ENCODE measurements at places on chromosomes 3 and 15.

DNA sequence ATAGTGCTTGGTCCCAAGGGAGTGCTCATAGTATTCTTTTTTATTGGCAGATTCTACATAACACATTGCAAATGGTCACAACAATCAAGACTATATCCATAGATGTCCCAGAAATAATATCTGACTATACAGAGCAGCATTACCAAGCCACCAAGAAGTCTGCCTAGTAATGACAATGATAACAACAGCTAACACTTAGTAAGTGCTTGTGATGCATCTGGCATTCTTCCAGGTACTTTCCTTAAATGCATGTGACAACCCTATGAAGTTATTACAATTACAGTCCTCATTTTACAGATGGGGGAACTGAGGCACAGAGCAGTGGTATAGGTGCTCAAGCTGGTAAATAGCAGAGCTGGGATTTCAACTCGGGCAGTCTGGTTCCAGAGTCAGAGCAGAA, 49.6 kb upstream of the ICE2 start:
- no peak for DNase-seq

DNA sequence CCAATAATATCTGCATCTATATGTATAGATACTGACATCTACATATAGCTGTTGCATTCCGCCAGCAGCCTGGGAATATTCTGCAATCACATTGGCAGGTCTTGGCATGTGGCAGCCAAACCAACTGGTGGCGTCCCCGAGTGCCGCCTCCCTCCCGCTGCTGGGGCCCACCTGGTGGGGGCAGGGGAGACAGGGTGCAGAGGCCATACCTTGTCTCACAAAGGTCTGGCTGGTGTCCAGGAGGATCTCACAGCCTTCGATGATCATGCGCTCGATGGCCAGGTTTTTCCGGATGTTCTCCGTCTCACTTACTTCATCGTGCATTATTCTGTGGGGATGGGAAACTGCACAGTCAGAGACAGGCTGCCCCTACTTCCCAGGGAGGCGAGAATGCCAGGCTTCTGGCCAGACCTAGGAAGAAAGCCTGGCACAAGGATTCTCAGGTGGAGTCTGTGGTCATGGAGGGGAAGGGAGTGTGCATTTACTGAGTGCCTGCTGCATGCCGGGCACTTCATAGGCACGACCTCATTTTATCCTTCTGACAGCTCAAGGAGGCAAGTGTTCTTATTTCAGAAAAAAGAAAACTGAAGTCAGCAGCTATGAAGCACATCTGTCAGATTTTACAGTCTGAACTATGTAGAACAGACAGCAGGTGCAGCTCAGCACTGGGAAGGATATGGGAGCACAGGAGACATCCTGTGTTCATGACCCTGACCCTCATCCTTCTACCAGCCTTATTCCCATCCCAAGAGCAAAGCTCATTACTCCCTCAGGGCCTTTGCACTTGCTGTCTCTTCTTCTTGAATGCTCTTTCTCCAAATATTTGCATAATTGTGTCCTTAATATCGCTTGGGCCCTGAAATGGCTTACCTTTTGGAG, 62.8 kb downstream of the RASGRF1 start:
- no peak for DNase-seq

DNA sequence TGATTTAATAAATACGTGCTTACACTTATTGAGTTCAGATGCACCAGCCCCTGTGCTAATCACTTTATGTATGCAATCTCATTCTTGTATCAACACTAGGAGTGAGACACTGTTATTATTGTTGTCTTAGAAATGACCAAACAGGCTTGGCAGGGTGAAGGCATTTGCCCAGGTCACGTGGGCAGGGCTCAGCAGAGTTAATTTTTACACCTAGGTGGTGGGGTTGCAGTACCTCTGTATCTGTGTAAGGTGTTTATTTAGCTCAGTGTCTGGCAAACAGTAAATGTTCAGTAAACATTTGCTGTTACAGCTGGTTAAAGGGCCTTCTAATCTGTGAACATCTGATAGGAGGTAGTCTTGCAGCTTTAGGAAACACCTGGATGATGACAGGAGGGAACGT, 200.0 kb downstream of the CACNA2D3 start:
- DNase-seq: no peak

- DNase-seq: no peak
Measured at GRCh38 chr15:101053261-101053660, 134.1 kb downstream of the LRRK1 start.

DNA sequence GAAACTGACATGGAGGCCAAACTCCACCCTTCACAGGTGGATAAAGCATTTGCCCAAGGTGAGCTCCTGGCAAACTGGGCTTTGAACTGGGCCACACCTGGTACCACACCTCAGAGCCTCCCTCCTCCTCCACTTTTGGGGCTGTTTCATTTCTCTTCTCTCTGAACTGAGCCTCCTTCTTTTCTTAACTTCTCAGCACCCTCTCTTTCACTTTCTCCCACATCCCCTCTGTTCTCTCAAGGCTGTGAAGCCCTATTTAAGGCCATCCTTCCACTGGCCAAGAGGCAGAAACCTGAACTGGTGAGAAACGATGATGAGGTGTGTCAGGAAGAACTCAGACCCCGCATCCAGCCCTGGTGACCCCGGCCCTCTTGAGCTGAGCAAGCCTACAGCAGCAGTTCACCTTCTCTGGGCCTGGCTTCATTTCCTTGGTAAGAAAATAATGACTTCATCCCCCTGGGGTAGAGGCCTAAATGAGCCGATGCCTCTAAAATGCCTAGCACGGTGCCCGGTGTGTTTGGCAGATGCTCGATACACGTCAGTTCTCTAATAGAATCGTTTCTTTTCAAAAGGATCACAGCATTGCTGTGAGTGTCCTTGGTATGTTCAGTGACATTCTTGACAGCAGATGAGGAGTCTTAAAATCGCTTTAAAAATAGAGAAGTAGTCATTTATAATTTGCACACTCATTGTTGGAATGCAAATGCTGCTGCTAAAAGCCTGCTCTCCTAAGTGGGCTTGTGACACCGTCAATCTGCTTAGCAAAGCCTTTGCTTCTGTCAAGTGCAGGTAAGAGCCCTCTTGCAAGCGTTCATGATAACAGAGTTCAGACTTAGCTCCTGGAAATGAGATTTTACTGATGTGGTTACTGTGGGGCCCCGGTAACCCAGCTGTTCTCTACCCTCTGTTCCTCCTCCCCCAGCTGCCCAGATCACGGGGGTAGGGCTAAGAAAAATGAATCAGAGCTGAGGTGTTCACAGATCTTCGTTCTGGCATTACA, 97.7 kb upstream of the ATP2B2 start:
- no peak for DNase-seq

DNA sequence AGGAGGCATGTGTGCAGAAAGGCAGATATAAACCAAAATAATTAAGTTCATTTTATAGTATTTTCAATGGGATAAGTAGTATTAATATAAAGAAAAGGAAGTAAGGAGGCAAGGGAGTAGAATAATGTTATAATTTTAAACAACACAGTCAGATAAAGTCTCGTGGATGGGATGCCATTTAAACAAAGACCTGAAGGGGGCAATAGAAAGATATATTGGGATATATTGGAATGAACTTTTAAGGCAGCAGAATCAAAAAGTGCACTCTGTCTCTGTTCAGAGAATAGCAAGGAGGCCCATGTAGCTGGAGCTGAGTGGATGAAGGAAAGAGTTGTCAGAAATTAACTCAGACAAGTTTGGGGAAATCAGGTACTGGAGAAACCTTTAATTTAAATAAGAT, 158.7 kb downstream of the CGGBP1 start:
- DNase-seq: no peak

GRCh38 chr15:33310481-33311311, at the start of gene RYR3:
RYR3 (plus strand) TSS chr15:33310967; CDS start chr15:33311046, 79 bp downstream.
- no peak for DNase-seq

GRCh38 chr15:49686599-49686998, 65.8 kb downstream of the DTWD1 start:
- DNase-seq: no peak

GRCh38 chr3:172279191-172279640, 169.0 kb downstream of the GHSR start:
- no peak for DNase-seq

- DNase-seq: no peak
Measured at GRCh38 chr15:61762676-61763075, 297.6 kb downstream of the VPS13C start.

- DNase-seq: no peak
Measured at GRCh38 chr15:64582202-64582601, 121.8 kb downstream of the ZNF609 start.

GRCh38 chr3:122484985-122485384, 29.8 kb downstream of the KPNA1 start:
- DNase-seq: no peak

DNA sequence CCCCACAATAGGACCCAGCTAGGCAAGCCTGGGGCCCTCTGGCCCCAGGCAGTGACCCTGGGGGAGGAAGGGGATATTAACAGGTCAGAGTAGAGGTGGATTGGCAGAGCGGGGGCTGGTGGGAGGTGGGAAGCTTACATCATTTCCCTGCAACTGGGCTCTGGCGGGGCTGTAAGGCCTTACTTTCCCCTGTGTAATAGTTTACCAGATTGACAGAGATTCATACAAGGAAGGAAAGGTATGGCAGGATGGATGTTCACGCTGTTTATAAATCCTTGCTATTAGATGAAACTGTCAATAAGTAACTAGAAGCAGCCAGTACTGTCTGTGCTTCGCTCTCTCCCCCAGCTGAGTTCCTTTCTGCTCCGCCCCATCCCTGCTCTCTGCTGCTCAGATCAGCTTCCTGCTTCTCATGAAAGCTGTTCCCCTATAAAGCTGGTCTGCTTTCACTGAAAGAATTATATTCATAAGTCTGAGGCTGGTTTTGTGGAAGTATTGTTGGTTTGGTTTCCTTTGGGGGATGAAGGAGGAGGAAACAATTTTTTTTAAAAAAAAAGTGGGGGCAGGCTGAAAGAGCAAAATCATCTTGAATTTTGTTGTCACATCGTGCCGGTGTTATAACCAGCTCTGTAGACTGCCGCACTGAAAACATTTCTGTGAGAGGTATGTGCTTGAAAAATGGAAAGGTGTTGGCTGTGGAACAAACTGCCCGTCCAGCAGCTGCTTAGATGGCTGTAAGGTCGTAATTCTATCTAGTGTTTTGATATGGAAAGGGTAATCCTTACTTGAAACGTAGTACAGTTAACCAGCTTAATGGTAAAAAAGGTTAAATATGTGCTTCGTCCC, 76.4 kb downstream of the BBX start:
- DNase-seq: no peak

DNA sequence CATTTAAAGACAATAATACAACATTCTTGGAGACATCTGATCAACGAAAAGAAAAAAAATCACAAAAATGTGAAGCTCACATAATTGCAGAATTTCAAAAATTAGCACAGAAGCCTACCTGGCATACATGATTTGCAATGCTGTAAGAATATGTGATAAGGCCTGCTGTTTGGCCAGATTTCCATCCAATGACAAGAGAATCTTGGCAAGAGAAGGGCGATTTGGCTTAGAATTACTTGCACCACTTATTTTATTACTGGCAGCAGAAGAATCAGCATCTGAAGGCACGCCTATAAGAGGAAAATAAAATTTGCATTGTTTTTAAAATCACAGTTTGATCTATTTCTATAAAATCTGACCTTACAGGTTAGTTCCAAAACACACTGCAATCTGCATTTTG, 70.3 kb upstream of the OCA2 start:
- DNase-seq: no peak

DNA sequence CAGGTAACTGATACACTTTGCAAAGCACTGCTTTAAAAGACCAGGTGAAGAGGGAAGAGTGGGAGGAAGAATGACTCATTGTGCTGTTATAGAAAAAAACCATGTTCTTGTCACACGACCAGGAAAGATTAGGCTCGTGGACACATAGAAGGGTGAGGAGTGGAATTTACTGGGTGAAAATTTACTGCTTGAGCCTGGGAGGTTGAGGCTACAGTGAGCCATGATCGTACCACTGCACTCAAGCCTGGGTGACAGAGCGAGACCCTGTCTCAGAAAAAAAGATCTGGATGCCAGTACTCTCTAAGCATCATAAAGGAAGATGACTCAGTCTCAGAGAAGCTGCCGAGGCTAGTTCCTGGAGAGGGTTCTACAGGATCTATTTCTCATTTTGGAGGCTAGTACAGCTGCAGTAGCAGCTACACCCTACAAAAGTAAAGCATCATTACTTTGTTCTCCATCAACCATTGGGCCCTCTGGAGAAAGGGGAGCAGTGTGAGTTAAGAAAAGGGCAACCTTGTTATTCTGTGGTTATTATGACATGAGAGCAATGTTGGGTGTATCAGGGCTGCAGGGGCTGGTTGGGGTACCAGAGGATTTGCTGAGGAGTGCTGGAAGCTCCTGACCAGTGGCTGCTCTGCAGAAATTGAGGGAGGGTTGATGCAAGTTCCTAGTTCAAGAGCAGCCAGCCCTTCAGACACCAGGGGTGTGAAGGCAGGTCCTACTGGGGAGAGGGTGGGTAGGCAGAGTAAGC, 75.4 kb downstream of the CMTM8 start:
- DNase-seq: no peak

DNA sequence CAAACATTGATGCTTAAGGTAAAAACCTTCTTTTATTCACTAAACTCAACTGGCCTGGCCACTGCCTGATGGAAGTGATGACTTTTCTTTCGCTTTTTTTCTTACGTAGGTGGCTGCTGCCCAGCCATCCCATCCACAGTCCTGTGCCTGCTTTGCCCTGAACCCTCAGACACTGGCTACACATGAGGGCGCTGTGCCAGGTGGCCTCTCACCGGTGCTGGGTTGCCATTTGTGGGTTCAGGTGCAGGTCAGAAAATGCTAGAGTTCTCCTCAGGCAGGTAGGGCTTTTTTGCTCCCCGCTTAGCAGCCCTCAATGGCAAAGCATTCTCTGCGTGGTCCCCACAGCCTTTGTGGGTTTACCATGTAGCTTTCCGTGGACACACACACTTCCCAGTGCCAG, 88.3 kb upstream of the PRR23E start:
- no peak for DNase-seq

DNA sequence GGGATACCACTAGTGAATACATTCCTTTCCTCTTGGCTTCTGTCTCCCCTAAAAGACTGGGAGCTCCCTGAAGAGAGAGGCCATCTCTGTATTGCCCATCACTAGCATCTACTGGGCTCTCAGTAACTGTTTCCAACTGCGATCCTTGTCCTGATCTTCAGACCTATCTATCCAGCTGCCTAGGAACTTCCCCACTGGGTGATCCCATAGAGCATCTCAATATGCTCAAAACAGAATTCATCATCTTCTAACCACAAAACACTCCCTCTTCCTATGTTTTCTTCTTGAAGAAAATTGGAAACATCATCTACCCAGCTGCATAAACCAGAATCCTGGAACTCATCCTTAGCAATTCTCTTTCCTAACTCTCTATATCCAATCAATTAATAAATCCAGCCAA, 54.6 kb downstream of the PLD1 start:
- no peak for DNase-seq

DNA sequence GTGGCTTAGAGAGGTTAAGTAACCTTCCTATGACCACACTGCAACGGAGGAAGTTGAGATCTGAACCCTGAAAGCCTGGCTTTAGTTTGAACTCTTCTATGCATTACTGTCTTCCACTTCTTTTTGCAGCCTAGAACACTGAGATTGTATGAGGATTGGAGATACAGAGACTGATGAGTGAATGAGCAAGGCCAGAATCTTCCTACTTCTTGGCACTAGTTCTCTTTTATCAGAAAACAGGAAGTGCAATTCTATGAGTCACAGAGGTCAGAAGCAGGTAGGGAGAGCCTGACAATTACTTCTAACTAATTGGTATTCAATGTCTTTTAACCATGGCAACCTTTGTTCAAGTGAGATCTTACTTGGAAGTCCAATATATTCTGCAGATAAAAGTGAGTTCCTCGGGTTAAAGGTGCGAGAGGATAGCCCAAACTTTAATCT, 219.0 kb downstream of the SHQ1 start:
- no peak for DNase-seq
